ENCODE measurements at places on chromosomes 2 and 18.

DNA sequence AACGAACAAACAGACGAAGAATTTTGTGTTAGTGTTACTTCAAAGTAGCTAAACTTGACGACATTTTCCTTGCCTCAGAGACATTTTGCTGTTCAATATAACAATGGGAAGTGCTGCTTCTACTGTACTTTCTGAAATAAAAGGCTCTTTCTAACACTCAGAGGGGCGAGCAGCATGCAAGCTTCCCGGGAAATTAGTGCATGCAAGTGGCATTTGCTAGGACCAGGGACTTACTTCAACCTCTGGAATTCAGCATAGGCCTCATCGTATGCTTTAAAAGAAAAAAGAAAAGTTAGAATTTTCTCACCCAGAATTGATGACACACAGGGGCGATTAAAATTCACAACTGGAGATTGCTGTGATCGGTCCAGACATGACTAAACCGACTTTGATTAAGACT is 62.5 kb upstream of the LPIN2 start:
- DNase-seq, result no peak

DNA sequence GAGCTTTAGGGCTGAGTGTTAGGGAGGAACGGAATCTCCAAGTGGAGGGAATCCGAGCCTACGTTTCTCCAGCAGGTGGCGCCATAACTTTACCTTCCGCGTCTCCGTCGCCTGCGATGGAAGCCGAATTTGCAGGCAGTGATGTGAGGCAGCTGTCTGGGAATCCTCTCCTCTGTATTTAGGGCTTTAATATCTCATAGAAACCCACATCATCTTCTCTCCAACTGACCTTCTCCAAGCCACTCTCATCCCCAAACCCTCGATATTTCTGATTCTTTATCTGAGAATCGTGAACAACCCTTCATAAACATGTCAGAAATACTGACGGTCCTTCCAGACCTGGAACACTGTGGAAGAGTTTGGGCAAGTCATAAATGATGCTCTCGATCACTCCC is 27.5 kb downstream of the SIX2 start:
- DNase-seq, result peak; percentile 82

DNA sequence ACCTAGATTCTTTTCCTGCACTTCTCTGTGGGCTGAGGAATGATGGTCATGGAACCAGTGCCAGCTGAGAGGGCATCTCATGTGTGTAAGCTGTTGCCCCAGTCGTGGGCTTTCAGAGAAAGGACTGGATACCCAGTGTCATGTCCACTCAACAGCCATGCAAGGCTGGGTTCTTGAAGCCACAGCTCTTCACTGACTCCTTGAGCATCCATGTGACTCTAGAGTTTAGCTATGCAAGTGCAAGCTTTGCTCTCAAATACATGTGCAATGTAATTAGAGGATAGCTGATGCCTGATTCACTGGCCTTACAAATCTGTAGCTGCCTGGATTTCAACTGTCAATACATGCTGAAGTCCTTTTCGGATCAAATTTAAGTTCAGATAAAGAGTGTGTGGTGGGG is 46.8 kb upstream of the EML6 start:
- no peak for DNase-seq

DNA sequence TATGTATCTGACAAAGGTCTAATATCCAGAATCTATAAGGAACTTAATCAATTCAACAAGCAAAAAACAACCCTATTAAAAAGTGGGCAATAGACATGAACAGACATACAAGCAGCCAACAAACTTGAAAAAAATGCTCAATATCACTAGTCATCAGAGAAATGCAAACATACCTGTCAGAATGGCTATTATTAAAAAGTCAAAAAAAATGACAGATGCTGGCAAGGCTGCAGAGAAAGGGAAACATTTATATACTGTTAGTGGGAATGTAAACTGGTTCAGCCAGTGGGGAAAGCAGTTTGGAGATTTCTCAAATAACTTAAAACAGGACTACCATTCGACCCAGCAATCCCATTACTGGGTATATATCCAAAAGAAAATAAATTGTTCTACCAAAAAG is 21.6 kb downstream of the SESTD1 start:
- no peak for DNase-seq

- DNase-seq, result peak; percentile 92
Measured at GRCh38 chr2:88055371-88056128, at the start of gene KRCC1. Gene KRCC1 (minus strand): TSS chr2:88055783. CDS start chr2:88028563, 27,220 bp downstream.

Data from KBM-7 (cell line).